ENCODE measurements at places on chromosomes 1 and 21.
A peak's percentile ranks its signal among the peaks of the same experiment; 100 is the strongest.

GRCh38 chr1:3772027-3772714 lies 378 bp upstream of the SMIM1 start:
- DNase-seq, result peak; percentile 82

- no peak for DNase-seq
These were observed 14.3 kb upstream of the SLC5A9 start for GRCh38 chr1:48208251-48208650.

GRCh38 chr1:14954210-14954609 lies 199.3 kb upstream of the TMEM51 start:
- DNase-seq, result no peak

- peak; percentile 39 for DNase-seq
These were observed 150.6 kb upstream of the ZC3H12A start for GRCh38 chr1:37323486-37324377.

GRCh38 chr1:91594383-91595055 lies 93.9 kb downstream of the CDC7 start:
- DNase-seq, result no peak

DNA sequence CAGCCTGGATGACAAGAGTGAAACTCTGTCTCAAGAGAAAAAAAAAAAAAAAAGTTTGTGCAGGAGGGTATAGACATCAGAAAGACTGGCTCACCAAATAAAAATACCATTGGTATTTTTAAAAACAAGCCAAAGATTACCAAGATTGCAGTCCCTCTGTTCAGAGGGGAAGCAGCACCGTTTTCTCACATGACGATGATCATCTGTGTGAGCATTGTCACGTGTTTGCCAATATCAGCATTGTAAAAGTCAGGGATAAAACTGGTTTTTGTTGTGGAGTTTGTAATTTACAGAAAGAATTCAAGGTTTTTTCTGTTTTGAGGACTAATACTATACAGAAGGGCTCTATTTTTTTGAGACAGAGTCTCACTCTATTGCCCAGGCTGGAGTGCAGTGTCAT lies 26.5 kb downstream of the ZNF362 start:
- no peak for DNase-seq

GRCh38 chr1:214401666-214402065 lies 120.7 kb downstream of the SMYD2 start:
- no peak for DNase-seq

- DNase-seq, result no peak
These were observed 223.9 kb downstream of the DUSP10 start for GRCh38 chr1:221517961-221518360.

DNA sequence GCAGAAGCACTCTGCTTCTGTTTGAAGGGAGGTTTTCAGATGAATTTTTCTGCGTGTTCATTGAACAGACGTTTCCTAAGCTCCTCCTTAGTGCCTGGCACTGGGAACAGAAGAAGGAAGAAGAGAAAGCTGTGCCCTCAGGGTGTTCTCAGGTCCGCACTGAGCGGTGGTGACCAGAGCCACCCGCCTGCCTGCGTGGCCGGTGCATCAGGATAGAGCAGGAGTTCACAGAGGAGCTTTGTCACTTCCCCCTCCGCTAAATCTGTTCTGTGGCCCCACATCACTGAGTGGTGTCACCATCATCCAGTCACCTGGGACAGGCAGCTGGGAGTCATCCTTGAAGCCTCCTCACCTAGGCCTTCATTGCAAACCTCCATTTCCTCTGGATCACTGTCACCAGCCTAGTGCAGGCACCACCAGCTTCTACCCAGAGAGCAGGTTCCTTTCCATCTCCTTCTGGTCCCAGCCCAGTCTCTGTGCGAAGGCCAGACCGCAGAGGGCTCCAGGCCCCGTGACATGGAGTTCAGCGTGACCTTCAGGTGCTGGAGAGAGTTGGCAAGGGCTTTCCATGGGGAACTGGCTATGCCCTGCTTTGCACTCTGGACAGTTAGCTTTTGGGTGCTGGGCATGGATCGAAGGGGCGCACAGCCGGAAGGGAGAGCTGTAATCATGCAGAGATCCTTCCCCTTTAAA lies 21.7 kb downstream of the PARK7 start:
- DNase-seq, result no peak

DNA sequence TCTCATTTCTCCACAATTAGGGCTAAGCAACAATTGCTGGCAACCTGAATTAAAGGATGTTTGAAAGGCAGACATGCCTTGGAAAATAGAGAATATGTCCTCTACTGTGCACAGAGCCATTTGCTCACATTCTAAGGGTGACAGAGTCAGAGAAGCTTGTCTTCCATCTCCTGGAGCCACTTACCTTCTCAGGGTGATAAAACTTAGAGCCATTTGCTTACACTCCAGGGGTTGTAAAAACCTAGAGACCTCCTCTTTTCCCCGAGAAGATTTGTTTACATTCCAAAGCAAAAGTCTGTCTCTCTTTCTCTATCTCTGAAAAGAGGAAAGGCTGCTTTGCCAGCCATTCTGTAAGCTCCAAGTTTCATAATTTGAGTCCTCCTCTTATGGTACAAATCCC lies 61.3 kb downstream of the LBR start:
- no peak for DNase-seq

DNA sequence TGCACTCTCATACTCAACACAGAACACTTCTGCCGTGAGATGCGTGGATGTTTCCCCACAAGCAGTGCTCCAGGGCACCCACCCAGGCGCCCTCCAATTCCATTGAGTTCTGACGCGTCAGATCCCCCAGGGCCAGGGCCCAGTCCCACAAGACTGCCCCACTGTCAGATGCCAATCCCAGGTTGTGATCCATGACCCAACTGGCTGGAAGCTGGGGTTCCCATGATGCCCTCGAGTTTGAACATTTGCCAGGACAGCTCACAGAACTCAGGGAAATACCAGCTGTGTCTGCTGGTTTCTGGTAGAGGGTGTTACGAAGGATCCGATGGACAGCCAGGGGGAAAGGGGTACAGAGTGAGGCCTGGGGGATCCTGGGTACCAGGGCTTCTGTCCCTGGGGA lies 58.4 kb downstream of the AGPAT3 start:
- no peak for DNase-seq

GRCh38 chr1:214838351-214838750 lies 235.4 kb downstream of the CENPF start:
- no peak for DNase-seq

DNA sequence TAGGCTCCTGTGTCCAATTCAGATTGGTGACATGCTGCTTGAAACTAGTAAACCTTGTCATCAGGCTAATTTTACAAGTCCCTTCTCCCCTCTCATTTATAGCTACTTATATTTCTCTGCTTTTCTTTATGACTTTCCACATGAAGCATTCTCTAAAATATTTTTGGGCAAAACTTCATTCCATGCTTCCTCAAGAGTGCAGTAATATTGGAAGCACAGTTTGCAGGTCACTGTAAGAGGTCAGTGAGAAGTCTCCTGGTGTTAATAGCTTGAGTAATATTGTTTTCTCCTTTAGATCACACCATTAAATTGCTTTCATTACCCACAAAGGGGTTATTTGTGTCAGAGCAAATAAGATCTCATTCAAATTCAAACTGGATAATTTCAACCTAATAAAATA lies 46.6 kb downstream of the LPAR3 start:
- DNase-seq, result no peak

GRCh38 chr1:56931211-56931610 lies 34.6 kb downstream of the C8B start:
- no peak for DNase-seq

DNA sequence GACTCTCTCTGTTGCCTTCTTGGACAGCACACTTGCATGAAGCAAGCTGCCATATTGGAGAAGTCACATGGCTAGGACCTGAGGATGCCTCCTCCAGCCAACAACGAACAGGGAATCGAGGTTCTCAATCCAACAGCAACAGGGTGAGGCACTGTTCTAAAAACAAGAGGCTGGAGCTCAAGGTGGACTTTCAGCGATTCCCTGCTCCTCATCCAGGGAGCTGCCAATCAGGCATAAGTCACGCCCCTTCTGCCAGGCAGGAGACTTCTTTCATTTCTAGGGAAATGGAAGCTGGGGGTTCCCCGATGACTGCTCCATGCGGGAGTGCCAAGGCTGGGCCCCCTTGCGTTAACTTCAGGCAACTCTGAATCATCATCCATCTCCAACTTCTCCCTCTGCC lies 22.7 kb upstream of the IFNAR1 start:
- no peak for DNase-seq

- DNase-seq, result no peak
These were observed 203.2 kb downstream of the RHOU start for GRCh38 chr1:228938537-228938901.

DNA sequence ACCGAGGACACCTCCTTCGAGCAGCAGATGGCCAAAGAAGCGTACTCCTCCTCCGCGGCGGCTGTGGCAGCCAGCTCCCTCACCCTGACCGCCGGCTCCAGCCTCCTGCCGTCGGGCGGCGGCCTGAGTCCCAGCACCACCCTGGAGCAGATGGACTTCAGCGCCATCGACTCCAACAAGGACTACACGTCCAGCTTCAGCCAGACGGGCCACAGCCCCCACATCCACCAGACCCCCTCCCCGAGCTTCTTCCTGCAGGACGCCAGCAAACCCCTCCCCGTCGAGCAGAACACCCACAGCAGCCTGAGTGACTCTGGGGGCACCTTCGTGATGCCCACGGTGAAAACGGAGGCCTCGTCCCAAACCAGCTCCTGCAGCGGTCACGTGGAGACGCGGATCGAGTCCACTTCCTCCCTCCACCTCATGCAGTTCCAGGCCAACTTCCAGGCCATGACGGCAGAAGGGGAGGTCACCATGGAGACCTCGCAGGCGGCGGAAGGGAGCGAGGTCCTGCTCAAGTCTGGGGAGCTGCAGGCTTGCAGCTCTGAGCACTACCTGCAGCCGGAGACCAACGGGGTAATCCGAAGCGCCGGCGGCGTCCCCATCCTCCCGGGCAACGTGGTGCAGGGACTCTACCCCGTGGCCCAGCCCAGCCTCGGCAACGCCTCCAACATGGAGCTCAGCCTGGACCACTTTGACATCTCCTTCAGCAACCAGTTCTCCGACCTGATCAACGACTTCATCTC lies 106.8 kb upstream of the VAMP3 start:
- DNase-seq, result no peak

GRCh38 chr1:24385160-24385940 lies 28.2 kb downstream of the STPG1 start:
- DNase-seq, result no peak

GRCh38 chr1:103937763-103938357 lies 188.2 kb downstream of the AMY1C start:
- DNase-seq, result no peak

DNA sequence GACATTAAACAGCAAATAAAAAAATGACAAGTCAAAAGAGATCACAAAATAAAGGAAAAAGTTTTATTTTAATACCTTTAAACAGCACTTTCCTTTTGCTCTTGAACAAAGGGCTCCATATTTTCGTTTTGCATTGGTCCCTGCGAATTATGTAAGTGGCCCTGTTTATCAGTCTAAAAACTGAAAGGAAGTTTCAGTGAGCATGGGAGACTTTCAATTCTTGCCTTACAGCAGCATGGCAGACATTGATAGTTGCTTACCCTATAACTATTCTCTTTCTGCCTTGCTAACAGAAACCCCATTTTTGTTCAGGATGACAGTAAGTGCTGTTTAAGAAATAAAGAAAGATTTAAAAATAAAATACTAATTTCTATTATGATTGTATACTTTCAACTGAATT lies 5.2 kb upstream of the SH3GLB1 start:
- DNase-seq, result no peak

All from stimulated activated CD4-positive, alpha-beta T cell treated with anti-CD3 and anti-CD28 coated beads, Interleukin-12 subunit alpha, Interleukin-12 subunit beta, amount 100 ng/mL, for 48 hours (primary cell).